BE2C (cell line): ENCODE measurements at places on chromosomes 3 and 15.
A peak's percentile ranks its signal among the peaks of the same experiment; 100 is the strongest.

DNA sequence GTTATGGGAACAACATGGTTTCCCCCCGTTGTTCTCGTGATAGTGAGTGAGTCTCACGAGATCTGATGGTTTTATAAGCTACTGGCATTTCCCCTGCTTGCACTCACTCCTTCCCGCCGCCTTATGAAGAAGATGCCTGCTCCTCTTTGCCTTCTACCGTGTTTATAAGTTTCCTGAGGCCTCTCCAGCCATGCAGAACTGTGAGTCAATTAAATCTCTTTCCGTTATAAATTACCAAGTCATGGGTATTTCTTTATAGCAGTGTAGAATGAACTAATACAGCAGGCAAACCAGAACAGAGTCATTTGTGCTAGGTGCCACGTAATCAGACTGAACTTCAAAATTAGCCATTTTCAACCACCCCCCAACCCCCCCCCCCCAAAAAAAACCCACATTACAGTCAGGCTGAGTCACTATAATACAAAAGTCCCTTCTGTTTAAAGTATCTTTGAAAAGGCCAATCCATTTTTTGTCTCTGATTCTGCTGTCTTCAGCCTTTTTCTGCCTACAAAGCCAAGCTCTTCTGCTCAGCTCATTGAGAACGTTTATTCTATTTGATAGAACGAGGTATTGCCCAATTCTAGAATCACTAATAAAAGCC, 4.1 kb downstream of the OR4F6 start:
- no peak for DNase-seq

- DNase-seq = no peak
Measured at GRCh38 chr15:96657096-96657495, 326.6 kb downstream of the NR2F2 start.

GRCh38 chr3:161423911-161424522, 52.7 kb upstream of the SPTSSB start:
- no peak for DNase-seq

DNA sequence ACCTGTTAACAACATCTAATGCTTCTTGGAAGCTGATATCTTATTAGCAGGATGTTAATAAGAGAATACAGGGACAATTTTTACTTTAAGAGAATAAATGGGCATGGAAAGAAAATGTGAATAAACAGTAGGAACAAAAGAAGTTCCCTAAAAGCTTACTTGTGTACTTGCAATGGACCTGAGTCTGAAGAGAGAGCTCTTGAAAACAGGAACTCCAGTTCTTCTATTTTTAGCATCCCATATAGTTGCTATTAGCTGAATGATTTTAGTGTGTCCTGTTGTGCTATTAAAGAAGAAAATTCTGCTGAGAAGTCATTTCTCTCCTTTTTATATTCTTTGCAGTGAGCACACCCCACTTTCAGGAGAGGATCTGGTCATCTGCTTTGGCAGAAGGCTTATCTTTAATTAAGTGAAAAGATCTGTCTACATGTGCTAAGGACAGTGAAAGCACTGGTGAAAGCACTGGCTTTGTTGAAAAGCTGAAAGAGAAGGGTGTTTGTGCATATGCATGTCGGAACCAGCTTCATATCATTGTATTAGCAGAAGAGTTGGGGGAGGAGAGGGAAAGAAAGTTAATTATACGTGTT, 1.4 kb upstream of the ST3GAL6 start:
- DNase-seq = no peak

DNA sequence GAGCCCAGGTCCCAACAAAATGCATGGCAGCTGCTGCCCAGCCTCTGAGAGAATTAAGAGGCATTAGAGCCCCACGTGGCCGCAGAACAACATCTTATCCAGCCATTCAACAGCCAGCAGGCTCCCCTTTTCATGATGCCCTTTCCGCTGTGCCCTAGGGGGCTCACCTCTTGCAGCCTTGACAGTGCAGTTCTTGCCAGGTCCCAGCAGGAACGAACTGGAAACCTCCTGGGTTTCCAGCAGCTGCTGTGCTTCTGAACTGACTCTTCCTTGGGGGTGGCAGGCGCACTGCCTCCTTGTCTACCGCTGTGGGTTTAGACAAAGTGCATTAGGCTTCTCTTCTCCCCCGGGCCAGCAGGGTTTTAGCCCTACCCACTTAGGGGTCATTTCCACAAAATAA, 85.2 kb downstream of the FAM174B start:
- no peak for DNase-seq

- DNase-seq = no peak
Measured at GRCh38 chr15:88654430-88655102, 15.8 kb downstream of the ISG20 start.

DNA sequence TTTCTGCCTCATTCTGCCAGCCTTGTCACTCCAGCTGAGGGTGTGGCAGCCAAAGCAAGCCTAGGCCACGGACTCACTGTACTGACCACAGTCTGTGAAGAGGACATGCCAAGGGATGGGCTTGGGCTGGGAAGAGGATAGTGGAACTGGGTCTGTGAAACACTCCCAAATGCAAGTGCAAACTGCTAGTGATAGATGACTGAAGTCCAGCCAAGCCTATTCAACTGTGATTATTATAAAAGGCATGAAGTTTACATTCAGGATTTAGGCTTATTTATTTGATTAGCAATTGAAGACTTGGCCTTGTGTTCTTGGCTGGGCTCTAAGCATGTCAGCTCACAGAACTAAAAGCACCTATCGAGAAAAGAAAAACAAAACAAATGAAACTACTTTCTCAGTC, 84.9 kb upstream of the UBE2E1 start:
- DNase-seq = no peak

DNA sequence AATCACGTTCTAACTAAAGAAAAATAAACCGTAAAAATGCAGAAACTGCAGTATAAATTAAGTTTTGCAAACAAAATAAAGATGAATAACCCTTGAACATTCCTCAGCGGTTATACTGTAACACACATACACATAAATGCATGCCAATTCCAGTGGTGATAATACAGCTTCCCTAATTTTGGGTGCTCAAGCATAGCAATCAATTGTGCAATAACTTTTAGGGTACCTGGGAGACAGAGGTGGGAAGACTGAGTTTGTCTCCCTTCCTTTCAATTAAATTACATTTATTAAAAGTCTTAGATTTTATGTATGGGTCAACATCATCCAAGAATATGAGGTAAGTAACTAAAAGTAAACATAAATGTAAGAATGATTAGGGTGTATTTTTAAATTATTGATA, 71.8 kb downstream of the SETD2 start:
- DNase-seq = no peak

DNA sequence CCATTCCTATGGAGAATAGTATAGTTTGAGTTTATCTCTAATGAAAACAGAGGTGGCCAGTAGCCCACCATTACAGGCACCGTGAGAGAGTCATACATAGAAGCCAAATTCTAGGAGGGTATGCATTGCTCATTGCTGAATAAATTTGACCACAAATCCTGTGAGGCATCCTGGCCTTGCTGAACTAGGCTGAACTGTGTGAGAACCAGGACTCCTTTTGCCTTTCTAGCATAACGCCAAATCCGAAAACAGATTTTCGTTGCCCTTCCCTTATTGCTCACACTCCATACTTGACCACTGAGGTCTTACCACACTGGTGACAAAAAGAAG, 50.4 kb downstream of the SLC2A2 start:
- no peak for DNase-seq

DNA sequence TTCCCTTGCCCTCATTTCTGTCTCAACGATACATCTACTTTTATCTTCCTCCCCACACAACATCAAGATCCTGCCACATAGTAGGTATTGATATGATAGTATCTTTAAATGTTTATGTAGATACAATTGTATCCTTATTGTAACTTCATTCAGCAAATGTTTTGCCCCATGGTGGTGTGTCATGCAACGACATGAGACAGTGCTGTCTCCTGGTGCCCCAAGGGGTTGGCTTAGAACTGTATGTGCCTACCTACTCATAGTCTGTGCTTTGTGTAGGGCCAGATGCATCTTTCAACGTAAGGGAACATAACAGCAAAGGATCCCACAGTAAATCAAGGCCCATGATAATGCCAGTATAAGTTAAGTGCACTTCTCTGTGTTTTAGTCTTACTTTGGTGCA, 2.8 kb upstream of the CD47 start:
- no peak for DNase-seq

GRCh38 chr15:33860754-33861153, 107.5 kb upstream of the CHRM5 start:
- no peak for DNase-seq

- DNase-seq = no peak
Measured at GRCh38 chr3:99529265-99529664, 109.1 kb upstream of the COL8A1 start.

- DNase-seq = no peak
Measured at GRCh38 chr15:78921517-78921916, 23.3 kb downstream of the CTSH start.

DNA sequence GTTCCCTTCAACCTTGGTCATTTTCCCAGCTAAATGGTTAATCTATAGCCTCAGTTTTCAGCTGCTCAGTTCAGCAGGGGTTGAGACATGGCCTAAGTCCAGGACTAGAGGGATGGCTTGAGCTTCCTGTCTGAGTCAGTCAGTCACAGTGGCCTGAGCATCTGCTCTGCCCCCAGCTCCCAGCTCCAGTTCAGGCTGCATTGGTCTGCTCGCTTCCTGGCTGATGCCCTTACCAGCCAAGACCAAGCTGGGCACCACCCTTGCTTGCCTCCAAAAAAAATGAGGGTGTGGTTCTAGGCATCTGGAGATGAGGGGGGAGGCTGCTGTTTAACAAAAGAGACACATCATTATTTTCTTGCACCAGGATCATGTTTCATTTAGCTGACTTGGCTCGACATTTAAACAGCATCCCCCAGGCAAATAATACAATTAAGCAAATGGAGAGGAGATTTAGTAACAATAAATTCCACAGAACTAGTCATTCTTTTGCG, 70.7 kb downstream of the WNT5A start:
- no peak for DNase-seq

DNA sequence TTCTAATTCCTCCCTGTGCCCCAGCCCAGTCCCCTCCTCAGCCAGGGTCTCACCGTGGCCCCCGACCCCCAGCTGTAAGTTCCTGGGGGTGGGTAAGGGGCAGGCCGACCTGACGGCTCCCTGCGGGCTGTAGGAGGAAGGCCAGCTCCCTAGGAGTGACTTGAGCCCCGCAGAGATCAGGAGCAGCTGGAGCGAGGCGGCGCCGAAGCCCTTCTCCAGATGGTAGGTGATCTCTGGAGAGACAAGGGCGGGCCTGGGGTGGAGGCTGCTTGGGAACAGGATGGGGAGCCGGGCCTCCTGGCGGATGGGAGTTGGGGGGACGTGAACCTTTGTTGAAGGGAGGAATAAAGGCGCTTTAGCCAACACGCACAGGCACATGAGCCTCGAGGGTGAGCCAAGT, 4.2 kb downstream of the SLC28A1 start:
- no peak for DNase-seq

GRCh38 chr3:25683882-25684281, 19.2 kb upstream of the TOP2B start:
- DNase-seq = no peak

DNA sequence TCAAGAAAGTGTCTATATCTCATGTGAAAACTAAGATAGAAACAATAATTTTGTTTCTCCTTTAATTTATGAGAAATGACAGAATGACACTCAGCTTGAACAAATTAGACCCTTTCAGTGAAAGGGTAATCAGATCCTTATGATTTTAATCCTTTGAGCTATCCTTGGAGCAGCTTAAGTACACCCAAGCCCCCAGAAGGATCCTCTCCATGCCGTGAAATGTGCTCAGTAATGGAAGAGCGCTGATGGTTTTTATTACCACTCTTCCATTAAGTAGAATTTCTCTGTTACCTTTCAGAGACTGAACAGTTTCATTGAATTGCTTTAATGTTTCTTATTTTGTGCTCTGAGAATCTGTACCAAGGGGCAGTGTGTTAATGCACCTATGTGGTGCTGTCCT, 54.3 kb downstream of the HMG20A start:
- DNase-seq = no peak

GRCh38 chr3:151877269-151877668, 3.8 kb downstream of the SUCNR1 start:
- no peak for DNase-seq

GRCh38 chr3:194204042-194204987, 68.4 kb downstream of the HES1 start:
- no peak for DNase-seq

GRCh38 chr3:149634573-149634972, 23.3 kb downstream of the WWTR1 start:
- DNase-seq = no peak

GRCh38 chr3:184479426-184480126, 82.0 kb upstream of the EPHB3 start:
- no peak for DNase-seq

DNA sequence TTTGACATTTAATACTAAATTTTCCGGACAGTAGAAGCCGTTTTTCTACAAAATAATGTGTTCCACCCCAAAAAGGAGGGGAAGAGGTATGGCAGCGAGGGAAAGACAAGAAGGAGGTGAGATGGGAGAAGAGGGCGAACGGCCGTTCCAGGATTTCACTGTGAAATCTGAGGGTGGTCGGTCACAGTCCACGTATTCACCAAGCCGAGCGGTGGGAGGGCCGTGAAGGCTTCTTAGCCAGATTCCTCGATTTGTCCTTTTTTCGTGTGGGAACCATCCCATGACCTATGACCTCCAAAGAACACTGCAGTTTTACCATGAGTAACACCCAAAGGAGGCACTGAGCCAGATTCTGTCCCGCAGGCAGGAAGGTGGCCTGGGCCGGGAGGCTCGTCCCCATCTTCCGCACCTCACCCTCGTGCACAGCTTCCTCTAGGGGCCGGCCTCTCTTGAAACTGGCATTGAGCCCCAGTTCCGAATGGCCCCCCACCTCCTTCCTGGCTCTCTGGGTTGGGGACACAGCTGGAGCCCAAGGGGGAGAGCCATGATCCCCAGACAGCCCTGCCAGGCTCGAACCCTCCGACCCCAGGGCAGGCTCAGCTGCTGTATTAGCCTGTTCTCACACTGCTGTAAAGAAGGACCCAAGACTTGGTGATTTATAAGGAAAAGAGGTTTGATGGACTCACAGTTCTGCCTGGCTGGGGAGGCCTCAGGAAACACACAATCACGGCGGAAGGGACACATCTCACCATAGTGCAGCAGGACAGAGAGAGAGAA, 23.7 kb downstream of the XXYLT1 start:
- DNase-seq = no peak

GRCh38 chr15:25240461-25241021, 198.3 kb downstream of the UBE3A start:
- peak; percentile 3 for DNase-seq

DNA sequence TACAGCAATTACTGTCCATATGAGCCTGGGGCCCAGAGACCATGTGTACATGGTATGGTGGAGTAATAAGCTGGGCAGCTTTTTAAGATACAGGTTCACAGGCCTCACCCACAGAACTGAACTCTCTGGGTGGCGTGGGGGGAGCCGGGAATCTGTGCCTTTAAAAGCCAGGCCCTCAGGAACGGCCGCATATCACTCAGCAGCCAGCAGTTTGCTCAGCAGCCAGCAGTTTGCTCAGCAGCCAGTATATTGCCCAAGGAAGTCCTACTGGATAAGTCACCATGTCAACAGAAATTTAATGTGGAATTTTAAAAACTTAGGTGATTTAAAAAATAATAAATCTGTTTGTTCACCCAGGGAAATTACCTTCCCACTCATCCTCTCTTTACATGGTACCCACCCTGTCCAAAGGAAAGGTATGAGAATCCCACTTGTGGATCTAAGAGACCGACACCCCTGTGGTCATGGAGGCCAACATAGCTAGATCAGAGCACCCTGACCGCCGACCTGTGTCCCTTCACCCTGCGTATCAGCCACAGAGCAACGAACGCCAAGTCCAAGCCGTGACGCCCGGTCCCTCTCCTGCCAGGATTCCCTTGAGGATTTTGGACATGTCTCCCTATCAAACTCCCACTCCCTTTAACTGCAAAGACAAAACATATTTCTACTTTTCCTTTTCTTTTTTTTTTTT, 95.7 kb upstream of the CHRM5 start:
- no peak for DNase-seq

- DNase-seq = no peak
Measured at GRCh38 chr3:4534906-4535305, 41.8 kb downstream of the ITPR1 start.
